Metanephros (tissue), 2 donors: ENCODE measurements at places on chromosomes 7 and 10. TPM values are rescaled to one million over a fixed set of nuclear protein-coding genes. Genes with fewer than 3 reads are reported as not detected.

NME8 gene
- total RNA-seq: 1.2 TPM

PRKCQ gene
- total RNA-seq: 17.2 TPM

TACC2 gene
- total RNA-seq: 26.1 TPM

SKIDA1 gene
- total RNA-seq: 7.5 TPM

TFEC gene
- total RNA-seq: 14.2 TPM

OPN1SW gene
- total RNA-seq: not detected

SHTN1 gene
- 5.3 TPM for total RNA-seq

KNDC1 gene
- total RNA-seq: 8.3 TPM

TAS2R3 gene
- 7.1 TPM for total RNA-seq

ABCA13 gene
- 3.8 TPM for total RNA-seq

ZNF37A gene
- 15.7 TPM for total RNA-seq

AKR1D1 gene
- total RNA-seq: 0.06 TPM

FXYD4 gene
- 1.6 TPM for total RNA-seq

FAM241B gene
- total RNA-seq: 4.1 TPM

USP6NL gene
- total RNA-seq: 20.1 TPM

KBTBD2 gene
- total RNA-seq: 56.0 TPM

MMD2 gene
- not detected for total RNA-seq

RSBN1L gene
- total RNA-seq: 31.0 TPM

OGDHL gene
- total RNA-seq: 57.6 TPM

CPXM2 gene
- 9.5 TPM for total RNA-seq

TAS2R41 gene
- total RNA-seq: not detected

ZNF438 gene
- total RNA-seq: 6.3 TPM

LOXL4 gene
- 5.0 TPM for total RNA-seq

RFC2 gene
- total RNA-seq: 26.7 TPM

SLC13A4 gene
- total RNA-seq: not detected

CYP3A4 gene
- total RNA-seq: not detected

SLC18A3 gene
- not detected for total RNA-seq

PRXL2A gene
- total RNA-seq: 58.3 TPM

EZH2 gene
- 16.6 TPM for total RNA-seq
